ENCODE measurements at places on chromosomes 3 and 15.

DNA sequence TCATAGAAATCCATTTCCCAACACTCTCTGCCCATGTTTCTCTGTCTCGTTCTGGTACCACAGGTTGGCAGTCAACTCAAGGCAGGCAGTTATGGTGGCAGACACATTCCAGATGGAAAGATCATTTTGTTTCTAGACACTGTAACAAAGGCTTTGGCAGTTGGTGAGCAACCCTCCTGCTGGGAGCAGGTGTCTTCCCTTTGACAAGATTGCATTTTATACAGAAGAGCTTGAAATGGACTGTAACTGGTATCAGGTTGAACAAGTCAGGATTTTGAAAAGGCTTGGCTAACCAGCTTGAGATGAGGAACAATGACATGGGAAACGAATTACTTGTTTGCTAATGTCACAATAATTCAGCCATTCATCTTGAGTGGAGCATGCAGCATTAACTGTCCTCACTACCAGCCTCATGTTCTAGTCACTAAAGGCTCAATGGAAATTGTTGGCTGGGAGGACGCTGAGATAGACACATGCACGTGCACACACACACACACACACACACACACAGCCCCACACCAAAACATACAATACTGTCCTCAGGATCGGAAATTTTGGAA is 170.0 kb downstream of the SEMA6D start:
- peak; percentile 96 for DNase-seq

GRCh38 chr3:42686832-42687650 is 1.7 kb downstream of the KLHL40 start:
- DNase-seq: no peak

DNA sequence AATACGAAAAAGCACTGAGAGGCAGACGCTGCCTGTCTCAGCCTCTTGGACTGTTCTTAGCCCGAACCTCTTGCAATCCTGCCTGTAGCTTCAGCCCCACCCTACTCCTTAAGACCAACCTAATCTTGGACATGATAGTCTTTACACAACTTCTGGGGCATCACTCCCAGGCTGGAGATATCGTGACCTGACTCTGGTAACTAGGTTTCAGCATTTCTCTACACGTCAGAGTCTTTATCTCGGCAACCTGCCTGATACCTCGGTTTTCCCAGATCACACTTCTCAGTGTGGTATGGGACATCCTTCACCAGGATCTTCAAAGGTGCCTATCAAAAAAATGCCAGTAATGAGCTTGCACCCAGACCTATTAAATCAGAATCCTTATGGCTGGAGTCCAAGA is 590.2 kb upstream of the KCNMB2 start:
- no peak for DNase-seq

GRCh38 chr3:41204369-41204768 is 5.1 kb downstream of the CTNNB1 start:
- DNase-seq: no peak

DNA sequence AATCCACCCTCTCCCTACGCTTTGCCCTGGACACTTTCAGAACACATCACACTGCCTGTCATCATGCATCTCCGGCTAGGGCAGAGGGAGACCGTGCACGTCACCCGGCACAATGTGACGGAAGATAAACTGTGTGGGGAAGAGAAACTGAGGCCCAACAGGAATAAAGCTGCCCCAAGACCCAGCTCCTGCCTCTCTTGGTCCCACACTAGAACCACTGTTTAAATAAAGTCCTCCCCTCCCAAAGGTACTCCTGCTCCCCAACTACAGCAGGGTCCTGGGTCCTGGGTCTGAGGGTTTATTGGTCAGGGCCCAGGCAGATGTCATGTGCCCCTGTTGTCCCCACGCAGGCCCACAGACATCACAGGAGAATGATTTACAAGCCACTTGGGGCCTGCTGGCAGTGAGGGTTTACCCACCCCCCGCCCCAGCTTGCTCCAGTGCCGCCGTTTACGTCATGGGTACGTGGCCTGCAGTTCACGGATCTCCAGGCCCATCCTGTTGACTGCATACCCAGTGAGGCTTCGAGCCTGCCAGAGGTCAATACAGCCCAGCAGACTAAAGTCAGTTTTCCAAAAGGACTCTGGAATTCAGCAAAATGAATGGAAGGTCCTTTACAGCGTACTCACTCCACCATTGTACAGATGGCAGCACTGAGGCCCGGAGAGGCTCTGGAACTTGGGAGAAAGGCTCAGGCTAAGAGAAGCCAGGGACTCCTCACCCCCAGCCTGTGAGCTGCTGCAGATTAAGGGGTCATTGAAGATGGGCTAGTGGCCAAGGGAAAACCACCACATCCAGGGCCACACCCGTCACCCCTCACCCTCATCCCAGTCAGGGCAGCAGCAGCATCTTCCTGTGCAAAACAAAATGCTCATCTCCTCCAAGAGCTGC is 23.2 kb downstream of the ALS2CL start:
- DNase-seq: no peak

- DNase-seq: no peak
Measured at GRCh38 chr3:161008086-161008485, 97.1 kb downstream of the B3GALNT1 start.

GRCh38 chr15:38991701-38992100 is 427.1 kb upstream of the RASGRP1 start:
- DNase-seq: no peak

- no peak for DNase-seq
Measured at GRCh38 chr15:61299075-61299763, 70.1 kb upstream of the RORA start.

DNA sequence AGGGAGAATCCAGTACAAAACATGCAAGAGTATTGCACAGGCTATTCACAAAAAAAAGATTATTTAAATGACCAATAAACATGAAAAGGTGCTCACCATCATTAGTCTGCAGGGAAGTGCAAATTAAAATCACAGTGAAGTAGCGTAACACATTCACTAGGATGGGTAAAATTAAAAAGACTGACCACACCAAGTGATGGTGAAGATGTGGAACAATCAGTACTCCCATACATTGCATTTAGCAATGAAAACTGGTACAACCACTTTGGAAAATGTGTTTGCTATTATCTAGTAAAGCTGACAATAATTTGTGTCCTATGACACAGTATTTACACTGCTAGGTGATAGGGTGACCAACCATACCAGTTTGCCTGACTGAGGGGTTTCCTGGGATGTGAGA is 26.4 kb downstream of the MESP1 start:
- no peak for DNase-seq

DNA sequence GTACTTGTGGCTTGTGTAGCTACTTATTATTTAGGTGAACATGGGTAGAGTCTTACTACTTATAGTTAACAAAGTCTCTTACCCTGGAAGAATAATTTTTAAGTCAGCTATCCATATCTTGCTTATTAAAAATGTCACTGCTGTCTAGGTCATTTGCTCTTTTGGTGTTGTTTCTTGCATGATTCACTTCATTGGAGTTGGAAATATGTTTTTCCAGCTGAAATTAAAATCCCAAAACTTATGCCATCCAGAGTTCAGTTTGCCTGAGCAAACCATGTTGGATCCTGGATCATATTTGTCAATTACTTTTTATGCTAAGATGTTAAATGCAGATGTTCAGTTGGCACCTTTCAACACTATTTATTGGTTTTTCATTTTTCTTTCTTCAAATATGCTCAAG is 421.0 kb upstream of the RBMS3 start:
- DNase-seq: no peak

Measured in NCI-H69 (cell line).